ENCODE measurements at places on chromosomes 11 and 22.

DNA sequence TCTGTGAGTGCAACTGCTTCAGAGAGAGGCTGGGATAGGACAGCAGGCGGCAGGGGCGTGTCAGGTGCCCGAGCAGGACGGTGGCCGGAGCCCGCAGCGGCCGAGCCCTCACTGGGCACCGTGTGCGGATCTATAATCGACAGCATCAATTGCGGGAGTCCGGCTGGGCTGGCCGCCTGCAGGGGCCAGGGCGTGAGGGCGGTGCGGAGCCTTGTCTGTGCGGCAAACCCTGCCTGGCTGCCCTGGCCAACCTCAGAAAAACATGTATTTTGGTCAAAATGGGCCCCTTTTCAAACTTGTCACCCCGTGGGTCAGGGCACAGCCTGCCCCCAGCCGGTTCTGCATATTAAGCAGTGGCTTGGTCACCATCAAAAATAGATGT lies 91.3 kb upstream of the KCNQ1OT1 start:
- no peak for DNase-seq

GRCh38 chr11:46435679-46436078 lies 44.1 kb upstream of the CHRM4 start:
- no peak for DNase-seq

DNA sequence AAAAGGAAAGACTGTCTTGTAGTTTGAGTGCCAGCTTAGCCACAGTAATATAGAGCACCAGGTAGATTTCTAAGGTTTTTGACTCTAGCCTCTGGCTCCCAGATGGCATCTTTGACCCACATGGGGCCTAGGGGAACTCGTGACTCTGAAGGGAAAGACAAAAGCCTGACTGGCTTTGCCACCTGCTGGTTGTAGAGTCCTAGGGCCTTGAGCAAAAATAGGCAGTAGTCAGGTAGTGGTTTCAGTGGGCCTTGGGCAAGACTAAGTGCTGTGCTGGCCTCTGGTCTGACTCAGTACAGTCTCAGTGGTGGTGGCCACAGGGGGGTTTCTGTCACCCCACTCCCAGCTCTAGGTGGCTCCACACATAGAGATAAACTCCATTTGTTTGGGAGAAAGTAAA lies 349.4 kb downstream of the FAM181B start:
- DNase-seq, result no peak

DNA sequence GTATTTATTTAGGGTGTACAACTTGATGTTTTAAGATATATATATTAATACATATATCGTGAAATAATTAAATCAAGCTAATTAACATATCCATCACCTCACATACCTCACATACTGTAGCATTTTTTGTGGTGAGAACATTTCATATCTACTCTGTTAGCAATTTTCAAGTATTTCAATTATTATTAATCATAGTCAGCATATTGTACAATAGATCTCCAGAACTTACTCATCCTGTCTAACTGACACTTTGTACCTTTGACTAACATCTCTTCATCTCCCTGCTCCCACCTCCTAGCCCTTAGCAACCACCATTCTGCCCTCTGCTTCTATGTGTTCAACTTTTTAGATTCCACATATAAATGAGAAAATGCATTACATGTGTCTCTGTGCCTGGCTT lies 108.4 kb downstream of the BARX2 start:
- DNase-seq, result no peak

DNA sequence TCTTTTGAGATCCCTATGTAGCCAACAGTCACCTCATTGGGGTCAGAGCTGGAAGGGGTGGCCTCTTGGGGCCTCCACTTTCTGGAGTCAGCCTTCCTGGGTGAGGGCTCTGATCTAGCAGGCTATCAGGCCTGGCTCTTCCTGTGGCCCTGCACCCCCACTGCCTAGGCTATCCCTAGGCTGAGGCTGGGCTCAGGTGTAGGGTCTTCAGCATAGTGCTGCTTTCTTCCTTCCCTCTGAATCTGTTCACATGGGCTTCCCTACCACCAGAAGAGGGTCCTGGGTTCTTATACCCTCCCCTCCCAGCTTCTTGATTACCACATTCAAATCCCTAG lies 456 bp upstream of the SPI1 start:
- DNase-seq, result no peak

DNA sequence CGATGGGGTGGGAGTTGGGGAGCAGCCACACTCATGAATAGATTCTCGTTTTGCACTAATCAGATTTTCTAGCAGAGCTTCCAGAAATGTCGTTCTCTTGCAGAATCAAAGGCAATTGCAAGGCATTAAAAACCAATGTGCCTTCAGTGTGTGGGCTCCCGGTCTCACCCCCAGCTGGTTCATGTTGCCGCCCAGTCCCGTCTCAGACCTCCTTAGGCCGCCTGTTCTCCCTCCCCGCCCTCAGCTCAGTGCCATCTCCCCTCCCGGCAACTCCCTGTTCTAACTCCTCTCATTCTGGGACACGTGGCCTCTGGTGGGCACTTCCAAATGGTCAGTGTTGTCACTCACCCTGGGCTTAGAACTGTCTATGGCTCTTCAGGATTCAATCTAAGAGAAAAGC lies 42.5 kb upstream of the SMIM38 start:
- DNase-seq, result no peak
